ENCODE measurements at places on chromosomes 3 and 15.

DNA sequence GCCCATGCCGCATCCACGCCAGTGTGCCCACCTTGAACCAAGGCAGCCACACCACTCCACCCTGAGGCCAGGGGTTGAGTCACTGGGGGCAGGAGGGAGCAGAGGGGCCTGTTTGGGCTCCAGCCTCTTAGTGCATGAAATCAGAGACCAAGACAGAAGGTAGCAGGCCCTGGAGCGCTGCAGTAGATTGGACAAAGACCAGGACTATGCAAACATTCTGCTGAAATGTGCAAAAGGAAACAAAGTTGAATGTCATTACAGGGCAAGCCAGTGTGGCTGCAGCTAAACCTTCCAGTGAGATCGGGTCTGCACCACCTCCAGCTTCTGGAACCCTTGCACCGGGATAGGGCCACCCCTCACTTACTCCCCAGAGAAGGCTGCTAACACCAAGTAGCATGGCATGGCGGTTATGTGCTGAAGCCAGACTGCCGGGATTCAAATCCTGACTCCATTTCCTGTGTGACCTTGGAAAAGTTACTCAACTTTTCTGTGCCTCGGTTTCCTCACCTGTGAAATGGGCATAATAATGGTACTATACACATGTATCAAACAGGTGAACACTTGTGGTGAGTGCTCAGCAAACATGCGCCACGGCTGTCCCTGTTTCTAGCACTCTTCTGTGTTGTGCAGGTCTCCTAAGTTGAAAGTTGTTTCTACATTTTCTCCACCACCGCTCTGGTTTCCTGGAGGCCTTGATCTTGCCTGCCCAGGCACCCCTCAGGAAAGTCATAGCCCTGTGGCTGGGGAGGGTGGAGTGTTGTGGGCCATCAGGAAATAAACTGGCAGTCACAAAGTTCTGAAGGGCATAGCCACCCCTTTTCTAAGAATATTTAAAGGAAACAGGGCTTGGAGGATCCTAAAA is 25.0 kb upstream of the GP9 start:
- DNase-seq = no peak

GRCh38 chr3:21893242-21893641 is 142.2 kb upstream of the ZNF385D start:
- no peak for DNase-seq

DNA sequence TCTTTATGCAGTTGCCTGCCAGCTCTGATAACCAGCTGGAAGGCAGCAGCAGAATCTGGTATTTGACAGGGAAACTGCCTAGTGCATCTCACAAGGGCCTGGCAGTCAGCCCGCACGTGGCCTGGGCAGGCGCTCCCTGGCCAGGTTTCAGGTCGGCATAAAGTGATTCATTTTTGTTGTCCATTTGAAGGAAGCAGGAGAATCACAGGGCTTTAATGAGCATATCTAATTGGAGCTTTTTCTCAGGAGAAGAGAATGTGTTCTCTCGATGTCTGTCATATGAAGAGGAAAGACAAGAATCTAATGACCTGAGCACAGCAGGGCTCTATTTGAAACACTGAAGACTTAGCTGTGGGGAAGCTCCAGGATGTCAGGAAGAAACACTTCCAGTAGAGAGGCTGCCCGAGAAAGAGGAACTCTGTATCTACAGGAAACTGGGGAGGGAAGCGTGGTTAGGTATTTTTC is 98.8 kb upstream of the MB21D2 start:
- no peak for DNase-seq

DNA sequence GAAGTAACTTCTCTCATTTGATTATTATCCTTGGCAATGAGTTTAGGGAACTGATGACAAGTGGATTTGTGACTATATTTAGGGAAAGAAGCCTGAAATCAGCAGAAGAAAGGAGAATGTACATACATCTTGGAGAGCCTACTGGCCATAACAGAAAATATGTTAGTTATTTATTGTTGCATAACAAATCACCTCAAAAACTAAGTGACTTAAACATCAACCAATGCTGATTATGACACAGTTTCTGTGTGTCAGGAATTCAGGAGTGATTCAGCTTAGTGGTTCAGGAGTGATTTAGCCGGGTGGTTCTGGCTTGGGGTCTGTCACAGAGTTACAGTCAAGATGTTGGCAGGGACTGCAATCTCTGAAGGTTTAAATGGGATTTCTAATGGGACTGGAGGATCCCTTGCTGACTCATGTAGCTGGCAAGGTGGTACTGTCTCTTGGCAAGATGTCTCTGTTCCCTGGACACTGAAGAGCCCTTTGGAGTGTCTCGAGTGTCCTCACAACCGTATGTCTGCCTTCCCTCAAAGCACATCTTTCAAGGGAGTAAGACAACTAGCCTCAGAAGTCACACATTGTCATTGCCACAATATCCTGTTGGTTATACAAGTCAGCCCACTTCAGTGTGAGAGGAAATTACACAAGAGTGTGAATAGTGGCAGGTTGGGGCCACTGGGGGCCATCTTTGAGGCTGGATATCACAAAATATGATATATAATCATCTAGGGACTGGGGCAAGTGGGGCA is 248.9 kb downstream of the SV2B start:
- peak; percentile 11 for DNase-seq

GRCh38 chr3:57864853-57865252 is 108.7 kb downstream of the SLMAP start:
- DNase-seq = peak; percentile 0

- no peak for DNase-seq
These were observed 550.0 kb downstream of the AGBL1 start for GRCh38 chr15:86629409-86630356.

- DNase-seq = no peak
These were observed 34.4 kb downstream of the TNK2 start for GRCh38 chr3:195873971-195874370.

DNA sequence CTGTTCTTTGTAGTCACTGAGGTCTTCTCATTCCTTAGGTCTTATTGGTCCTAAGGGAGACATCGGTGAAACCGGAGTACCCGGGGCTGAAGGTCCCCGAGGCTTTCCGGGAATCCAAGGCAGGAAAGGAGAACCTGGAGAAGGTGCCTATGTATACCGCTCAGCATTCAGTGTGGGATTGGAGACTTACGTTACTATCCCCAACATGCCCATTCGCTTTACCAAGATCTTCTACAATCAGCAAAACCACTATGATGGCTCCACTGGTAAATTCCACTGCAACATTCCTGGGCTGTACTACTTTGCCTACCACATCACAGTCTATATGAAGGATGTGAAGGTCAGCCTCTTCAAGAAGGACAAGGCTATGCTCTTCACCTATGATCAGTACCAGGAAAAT is 11.6 kb downstream of the ADIPOQ start:
- DNase-seq = no peak

DNA sequence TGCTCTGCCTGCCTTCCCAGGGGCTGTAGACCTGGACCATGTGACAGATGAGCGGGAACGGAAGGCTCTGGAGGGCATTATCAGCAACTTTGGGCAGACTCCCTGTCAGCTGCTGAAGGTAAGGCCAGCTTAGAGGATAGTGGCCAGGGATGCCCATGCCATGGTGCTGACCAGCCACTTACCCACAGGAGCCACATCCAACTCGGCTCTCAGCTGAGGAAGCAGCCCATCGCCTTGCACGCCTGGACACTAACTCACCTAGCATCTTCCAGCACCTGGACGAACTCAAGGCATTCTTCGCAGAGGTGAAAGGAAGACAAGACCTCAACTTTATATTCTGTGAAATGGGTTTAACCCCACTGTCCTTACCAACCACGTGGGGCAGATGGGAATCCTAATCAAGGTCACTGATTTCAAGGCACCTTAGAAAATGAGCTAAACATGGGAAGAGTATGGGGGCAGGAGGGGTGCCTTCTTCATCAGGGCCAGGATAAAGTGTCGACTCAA is 26.7 kb downstream of the NBEAL2 start:
- DNase-seq = no peak

DNA sequence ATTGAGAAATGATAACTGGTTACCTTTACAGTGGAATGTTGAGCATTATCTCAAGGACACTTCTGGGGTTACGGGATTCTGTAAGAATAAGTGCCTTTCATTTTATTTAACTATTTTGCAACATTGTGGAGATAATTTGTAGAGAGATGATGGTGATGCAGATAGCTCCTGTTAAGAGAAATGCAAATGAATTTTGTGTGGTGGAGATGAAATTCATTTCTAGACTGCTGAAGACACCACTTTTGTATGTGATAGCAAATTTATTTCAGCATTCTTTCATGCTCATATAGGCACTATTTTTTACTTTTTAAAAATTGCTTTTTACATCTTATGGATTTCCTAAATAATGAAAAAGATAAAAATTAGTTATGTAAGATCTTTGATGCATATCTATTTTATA is 463.3 kb upstream of the CBLB start:
- DNase-seq = no peak

DNA sequence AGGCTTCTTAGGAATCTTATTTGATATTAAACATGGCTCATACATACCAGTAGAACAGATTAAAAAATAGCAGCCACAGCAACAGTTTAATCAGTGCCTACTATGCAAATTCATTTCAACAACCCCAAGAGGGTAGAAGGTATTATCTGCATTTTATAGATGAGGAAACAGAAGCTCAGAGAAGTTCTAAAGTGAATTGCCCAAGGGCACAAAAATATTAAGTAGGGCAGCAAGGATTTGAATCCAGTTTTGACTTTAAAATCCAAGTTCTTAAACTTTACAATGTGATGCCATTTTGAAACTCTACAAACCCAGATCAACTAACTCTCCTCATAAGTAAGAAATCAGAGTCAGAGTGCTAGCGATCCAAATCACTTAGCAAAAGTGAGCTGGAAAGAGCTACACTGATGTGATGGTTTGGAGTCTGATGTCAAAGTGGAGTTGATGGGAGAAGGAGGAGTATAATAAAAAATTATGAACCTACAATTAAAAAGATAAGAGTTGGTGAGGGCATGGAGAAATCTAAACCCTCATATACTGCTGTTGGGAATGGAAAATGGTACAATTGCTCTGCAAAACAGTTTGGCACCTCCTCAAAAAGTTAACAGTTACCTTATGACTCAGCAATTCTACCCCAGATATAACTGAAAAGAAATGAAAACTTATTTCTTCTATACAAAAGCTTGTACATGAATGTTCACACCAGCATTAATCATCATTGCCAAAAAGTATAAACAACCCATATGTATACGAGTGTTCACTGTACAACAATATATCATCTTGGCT is 51.0 kb upstream of the PLXND1 start:
- DNase-seq = no peak

DNA sequence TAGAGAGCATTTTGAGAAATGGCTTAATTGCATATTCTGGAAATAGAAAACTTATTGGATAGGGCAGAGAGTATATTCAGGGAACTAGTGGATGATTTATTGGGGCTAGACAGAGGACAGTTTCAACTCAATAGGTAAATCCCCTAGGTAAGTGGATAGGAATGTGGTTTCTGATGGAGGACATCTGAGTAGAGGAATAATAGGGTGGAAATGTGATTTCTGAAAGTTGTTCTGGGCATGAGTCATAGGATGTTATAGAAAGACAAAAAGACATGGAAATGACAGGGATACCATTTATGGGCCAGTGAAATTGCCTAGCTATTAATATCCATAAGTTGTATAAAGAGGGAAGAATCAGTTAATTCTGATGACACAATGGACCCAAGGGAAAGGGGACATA is 563.3 kb upstream of the GOLIM4 start:
- peak; percentile 6 for DNase-seq

GRCh38 chr3:127224118-127224517 is 31.2 kb downstream of the PRR23E start:
- no peak for DNase-seq

DNA sequence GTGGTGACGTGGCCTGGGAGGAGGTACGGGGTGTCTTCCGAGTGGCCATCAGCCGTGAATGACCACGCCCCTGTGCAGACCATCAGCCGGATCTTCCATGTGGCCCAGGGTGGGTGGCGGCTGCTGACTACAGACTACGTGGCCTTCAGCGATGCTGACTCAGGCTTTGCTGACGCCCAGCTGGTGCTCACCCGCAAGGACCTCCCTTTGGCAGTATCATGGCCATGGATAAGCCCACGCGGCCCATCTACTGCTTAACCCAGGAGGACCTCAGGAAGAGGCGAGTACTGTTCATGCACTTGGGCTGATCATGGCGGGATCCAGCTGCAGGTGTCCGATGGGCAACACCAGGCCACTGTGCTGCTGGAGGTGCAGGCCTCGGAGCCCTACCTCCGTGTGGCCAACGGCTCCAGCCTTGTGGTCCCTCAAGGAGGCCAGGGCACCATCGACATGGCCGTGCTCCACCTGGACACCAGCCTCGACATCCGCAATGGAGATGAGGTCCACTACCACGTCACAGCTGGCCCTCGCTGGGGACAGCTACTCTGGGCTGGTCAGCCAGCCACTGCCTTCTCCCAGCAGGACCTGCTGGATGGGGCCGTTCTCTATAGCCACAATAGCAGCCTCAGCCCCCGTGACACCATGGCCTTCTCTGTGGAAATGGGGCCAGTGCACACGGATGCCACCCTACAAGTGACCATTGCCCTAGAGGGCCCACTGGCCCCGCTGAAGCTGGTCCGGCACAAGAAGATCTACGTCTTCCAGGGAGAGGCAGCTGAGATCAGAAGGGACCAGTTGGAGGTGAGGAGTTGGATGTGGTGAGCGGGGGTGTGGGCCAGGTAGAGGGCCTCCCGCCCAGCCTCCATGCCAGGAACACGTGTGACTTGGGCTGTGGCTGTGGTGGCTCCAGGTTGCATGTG is 178.4 kb downstream of the TBC1D2B start:
- no peak for DNase-seq

GRCh38 chr15:84834229-84834955 is 17.2 kb downstream of the ALPK3 start:
- peak; percentile 83 for DNase-seq

DNA sequence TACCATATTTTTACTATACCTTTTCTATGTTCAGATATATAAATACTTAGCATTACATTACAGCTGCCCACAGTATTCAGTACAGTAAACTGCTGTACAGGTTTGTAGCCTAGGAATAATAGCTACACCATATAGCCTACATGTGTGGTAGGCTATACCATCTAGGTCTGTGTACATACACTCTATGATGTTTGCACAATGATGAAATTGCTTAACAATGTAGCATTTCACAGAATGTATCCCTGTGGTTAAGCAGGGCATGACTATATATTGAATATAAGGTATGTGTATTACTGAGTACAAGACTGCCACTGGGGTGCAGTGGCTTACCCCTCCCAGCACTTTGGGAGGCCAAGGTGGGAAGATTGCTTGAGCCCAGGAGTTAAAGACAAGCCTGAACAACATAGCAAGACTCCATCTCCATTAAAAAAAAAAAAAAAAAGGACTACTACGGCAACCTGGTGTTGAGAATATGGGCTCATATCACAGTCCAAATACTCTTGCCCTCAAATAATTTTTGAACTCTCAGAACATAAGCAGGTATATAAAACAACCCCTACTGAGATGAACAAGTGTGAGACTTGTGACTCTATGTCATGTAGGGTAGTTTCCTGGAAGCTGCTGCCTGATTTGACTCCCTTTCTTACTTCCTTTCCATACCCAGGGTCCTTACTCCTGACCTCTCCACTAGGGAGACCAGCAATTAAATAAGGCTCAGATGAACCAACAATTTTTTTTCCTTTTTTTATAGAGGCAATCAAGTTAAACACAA is 4.8 kb downstream of the PPP1R14D start:
- peak; percentile 83 for DNase-seq

All from DMS53 (cell line).